ENCODE measurements at places on chromosomes 2 and 18.

DNA sequence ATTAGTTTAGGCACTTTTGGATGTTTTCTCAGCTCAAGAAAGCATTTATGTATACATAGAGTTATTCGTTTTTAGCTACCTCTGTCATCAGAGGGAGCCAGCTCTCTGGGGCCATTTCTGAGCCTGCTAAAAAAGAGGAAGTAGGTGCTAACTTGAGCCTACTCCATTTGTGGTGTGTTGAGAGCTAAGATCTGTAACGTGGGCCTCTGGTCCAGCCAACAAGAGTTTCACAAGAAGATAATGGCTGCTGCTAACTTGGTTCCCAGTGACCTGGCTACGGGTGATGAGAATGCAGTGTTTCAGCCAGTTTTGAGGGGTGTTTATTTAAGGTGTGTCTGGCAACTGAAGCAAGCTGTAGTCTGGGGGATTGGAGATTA, 182.5 kb downstream of the PRKCE start:
- DNase-seq = no peak

DNA sequence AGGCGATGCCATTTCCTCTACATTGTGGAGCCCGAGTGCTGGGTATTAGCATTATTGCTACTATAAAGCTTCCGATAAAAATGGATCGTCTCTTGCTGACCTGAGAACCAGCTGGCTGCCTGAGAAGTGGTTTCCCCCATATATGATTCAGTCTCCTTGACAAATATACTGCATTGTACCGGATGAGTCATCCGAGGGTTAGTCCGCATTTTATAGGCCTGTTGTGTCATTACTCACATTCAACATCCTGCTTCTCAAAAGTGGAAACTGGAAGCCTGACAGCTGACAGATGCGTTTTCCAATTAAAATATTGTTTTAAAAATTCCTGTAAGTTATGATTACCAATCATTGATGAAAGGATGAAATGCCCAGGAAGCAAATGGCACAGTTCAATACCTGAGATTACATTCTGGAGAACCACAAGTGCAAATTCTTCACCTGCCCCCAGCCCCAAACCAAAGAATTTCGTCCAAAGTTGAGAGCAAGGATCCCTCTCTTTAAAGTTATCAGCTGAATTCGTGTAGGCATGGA, 65.7 kb downstream of the SPRED2 start:
- DNase-seq = peak; percentile 88

GRCh38 chr2:98768384-98769113, 37.6 kb upstream of the MGAT4A start:
- DNase-seq = no peak

GRCh38 chr2:44200759-44201158, 32.1 kb downstream of the PPM1B start:
- DNase-seq = no peak

DNA sequence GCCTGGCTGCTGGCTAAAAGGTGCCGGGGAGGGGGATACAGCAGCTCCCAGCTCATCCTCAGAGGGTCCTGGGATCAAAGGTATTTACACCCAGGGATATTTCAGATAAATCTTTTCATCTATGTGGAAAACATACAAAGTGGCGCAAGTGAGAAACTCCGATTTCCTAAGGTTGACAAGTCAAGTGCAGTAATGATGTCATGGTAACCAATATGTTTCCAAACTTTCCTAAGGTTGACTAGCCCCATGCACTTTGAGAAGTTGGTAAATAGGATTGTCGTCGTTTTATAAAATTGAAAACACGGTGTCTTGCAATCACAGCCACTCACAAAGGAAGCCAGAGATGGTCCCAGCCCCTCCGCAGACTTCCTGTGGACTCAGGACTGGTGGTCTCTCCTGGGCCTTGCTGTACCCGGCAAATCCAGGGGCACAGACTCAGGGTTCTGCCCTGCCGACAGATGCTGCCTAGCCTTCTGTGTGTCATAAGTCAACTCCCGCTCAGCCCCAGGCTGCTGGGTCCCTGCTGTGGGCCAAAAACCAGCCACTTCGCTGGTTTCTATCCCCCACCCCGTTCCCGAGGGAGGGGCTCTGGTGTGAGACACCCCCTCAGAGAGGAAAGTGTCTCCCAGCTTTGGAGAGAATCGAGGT, 111.2 kb upstream of the PPP1CB start:
- no peak for DNase-seq

GRCh38 chr2:165114346-165114939, 89.4 kb downstream of the SCN3A start:
- DNase-seq = no peak

DNA sequence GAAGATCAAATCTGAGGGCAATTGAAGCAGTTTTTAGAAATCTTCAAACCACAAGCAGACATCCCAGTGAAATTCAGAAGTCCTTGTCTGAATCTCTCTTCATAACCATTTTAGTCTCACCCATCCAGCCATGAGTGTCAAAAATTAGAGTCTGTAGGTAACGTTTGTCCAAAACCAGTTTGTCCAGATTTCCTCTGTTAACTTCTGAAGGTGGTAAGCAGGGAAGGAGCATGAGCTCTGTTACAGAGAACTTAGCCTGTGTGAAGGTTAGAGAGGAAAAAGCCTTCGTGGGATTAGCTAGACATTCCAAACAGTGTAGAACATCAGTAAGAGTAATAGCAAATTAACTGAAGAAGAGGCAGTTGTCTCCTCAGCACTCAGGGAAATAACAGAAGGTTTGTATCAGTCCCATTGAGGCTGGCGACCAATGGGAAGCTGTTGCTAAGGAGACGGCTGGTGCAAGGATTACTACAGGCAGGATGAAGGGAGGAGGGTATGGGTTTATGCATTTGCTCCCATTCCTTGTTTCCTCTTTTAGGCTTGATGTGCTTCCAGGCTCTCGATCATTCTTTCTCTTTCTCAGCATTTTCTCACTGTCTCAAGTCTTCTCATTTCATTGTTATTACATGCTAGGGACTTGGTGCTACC, 8.7 kb upstream of the GPR155 start:
- DNase-seq = no peak

DNA sequence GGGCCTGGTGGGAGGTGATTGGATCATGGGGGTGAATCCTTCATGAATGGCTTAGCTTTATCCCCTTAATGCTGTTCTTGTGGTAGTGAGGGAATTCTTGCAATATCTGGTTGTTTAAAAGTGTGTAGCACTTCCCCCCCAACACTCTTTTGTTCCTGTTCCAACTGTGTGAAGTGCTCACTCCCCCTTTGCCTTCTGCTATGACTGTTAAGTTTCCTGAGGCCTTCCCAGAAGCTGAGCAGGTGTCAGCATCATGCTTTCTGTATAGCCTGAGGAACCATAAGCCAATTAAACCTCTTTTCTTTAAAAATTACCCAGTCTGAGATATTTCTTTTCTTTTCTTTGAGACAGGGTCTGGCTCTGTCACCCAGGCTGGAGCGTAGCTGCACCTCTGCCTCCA, 139.4 kb downstream of the RNF152 start:
- DNase-seq = no peak

DNA sequence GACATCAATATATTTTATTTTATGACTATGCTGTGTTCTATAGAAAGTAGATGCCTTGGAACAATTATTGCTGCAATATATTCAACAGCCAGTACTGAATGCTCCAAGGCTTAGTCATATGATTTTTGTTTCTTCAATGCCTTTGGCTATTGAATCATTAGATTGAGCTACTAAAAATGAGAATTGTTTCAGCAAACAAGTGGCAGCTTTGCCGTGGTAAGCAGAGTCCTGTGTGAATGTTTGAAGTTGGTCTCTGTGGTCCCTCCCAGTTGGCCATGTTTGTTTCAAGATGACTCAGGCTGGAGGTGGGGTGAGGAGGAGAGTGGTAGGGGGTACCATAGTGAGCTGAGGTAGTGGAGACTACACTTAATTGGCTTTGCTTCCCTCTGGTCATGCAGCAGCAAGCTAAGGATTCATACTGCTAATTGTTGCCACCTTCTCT, 198.6 kb upstream of the EPAS1 start:
- peak; percentile 80 for DNase-seq

- DNase-seq = no peak
Measured at GRCh38 chr2:82275599-82275998, 1971.0 kb upstream of the LRRTM1 start.

- DNase-seq = no peak
Measured at GRCh38 chr2:197952540-197953202, 148.3 kb downstream of the PLCL1 start.

- no peak for DNase-seq
Measured at GRCh38 chr2:29039718-29040480, 34.4 kb downstream of the PCARE start.

- DNase-seq = no peak
Measured at GRCh38 chr2:195316486-195316885, 340.5 kb upstream of the SLC39A10 start.

DNA sequence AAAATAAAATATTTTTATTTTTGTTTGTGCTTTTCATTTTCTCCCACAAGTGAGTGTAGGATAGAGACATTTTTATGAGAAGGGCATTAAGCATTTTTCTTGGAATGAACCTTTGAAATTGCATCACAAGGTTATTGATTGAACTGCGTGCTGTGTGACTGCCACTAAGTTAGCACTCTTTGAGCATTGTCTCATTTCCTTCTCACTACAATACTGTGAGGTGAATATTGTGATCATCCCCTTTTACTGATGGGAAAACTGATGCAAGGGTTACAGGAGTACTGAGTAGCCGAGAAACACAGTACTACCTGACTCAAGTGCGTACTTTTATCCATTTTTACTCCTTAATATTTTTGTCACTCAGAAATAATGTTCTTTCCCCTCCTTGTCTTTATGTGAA, 2.0 kb downstream of the NBEAL1 start:
- DNase-seq = no peak

DNA sequence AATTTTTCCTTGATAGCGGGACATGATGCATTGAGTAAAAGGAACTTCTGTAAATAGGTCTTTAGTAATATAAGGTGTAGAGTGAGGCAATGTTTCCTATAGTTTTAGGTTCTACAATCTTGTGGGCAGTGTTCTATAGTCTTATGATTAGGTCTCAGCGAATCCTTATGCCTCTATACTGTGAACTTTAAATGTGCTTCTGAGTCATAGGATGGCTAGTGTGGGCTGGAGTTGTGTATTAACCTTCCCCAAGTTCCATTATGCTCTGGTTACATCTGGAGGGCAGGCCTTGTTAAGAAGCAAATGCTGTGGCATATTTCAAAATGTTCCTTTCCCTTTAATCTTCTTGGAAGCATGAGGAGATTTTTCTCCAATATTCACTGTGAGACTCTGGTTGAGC, 73.5 kb downstream of the ROCK2 start:
- peak; percentile 34 for DNase-seq

- DNase-seq = no peak
Measured at GRCh38 chr2:72661985-72662384, 163.8 kb downstream of the EXOC6B start.

DNA sequence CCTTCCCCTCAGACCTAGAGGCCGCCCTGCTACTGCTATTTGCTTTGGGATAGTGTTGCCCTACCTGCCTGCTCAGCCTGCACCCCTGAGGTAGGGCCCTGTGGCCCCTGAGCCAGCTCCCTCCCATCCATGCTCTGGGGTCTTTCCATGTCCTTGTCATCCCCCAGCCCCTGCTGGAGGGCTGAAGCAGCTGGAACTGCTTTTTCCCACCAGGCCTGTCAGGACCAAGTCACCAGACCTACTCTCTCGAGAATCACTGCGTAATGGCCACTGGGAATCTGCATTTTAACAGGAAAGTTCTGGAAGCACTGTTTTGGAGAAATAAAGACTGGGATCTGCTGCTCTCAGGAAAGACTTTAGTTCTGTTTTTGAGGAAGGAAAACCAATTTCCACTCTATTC, 20.2 kb upstream of the SLC35F6 start:
- no peak for DNase-seq

DNA sequence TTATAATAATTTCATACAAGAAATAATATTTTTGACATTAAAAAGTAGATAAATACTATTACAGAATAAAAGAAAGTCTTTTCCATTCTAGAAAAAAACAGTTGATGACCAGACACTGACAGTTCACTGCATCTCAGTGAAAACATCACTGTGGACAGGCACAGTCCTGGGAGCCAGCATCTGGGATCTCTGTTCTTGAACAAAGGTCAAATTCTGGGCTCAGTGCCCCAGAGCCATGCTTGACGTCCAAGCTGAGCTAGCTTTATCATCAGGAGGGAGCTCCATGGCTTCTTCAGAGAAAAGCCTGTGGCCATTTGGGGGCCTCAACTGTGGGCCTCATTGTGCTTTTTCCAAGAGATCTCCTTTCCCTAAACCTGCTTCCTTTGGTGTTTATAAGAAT, 86.1 kb upstream of the SRD5A2 start:
- no peak for DNase-seq

DNA sequence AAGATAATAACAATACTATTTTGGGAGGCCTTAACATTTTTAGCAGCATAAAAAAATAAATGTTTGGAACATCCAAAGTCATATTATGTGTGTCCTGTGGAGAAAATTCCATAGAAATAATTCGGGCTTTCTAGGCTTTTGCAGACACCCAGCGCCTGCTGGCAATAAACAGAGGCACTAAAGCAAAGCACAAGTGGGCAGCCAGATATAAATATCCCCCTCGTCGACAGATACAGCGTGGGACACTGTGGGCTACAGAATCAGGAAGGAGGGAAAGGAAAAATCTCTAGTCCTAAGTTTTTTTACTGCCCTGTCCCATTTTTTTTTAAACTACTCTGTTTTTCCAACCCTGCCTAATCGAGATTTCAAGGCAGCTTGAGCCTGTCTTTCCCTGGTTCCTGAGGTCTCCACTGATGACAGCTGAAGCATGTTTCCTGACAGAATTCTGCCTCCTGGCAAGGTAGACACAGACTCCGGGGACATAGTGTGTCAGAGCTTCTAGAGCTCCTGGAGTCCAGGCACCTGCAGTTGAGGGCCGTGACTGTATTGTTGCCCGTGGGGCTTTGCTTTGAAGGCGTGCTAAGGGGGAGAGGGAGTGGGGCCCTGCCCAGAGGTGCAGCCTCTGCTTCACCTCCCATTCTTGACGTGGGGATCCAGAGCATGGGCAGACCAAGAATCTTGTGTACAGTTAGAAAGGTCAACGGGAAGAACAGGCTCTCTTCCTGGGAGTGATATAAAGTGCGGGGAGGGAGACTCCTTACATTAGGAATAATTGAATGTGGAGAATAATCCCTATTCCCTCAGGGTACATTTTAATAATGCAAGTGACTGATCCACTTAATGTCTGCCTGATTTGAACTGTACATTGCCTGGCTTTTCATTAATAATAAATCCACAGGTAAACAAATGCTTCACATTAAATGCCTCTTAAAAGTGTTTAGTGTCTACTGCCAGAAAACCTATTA, 232.3 kb downstream of the DCC start:
- DNase-seq = no peak

GRCh38 chr2:76283350-76283749, 572.6 kb upstream of the GCFC2 start:
- DNase-seq = no peak

All from fibroblast of gingiva (primary cell).